Right ventricle myocardium inferior (tissue), 1 donor: ENCODE measurements at places on chromosomes 3 and 15.

- no peak for DNase-seq
Measured at GRCh38 chr3:134474956-134475355, 10.8 kb downstream of the ANAPC13 start.

- DNase-seq = no peak
Measured at GRCh38 chr15:85785887-85786780, 8.6 kb downstream of the KLHL25 start.

DNA sequence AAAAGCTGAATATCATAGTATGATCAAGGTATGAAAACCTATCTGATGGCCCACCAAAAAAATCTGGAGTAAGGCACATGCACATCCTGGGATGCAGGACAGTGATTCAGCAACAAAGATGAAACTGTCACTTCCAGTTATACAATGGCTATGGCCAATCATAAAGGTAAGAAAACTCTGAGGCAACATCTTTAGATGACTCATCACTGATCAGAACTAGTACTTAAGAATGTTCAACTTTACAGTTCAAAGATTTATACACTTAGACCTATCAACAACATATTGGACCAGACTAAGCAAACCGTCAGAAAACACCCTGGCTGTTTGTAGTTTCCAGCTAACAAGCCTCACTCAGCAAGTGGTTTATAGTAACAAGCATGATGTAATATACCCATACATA is 21.3 kb upstream of the PLCH1 start:
- DNase-seq = no peak

DNA sequence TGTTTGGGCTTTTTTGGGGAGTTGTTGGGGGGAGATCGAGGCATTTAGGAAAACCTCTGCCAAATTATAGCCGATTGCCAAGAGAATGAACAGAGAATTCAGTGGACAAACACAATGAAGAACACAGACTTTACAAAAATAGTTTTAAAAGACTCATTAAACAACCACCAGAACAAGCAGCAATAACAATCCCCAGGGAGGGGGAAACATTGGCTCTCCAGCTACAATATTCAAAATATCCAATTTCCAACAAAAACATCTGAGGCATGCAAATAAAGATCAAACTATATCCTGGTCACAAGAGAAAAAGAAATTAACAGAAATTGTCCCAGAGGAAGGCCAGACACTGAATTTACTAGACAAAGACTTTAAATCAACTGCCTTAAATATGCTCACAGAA is 24.5 kb upstream of the ANKRD28 start:
- no peak for DNase-seq

- DNase-seq = no peak
Measured at GRCh38 chr3:97793420-97794019, 28.3 kb upstream of the CRYBG3 start.

DNA sequence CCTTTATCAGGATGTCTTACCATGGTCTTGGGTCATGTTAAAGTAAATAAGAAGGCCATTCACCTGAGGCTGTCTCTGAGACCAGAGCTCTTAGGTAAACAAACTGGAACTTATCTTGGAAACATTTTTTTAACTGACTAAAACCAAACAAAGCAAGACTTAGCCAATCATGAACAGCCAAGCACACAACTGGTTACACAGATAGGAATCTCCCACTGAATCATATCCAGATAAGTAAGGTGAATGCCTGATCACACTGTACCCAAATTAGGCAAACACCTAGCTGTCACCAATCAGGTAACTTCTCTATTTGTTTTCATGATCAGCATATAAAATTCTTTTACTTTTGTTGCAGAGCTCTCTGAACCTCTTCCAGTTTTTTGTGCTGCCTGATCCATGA is 205.4 kb downstream of the CNTN3 start:
- no peak for DNase-seq

DNA sequence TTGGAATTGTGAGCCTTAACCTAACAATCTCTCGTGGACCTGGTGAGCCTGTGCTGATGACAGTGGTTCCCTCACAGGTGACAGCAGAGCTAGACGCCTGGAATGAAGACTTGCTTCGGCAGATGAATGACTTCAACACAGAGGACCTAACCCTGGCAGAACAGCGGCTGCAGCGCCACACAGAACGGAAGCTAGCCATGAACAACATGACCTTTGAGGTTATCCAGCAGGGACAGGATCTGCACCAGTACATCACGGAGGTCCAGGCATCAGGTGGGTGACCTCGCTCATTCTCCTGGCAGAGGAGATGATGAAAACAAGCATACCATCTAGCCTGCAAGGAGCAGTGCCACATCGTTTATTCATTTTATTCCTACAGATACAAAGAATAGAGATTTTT is 316.9 kb upstream of the UMPS start:
- no peak for DNase-seq

GRCh38 chr3:153348457-153349107 is 186.6 kb downstream of the RAP2B start:
- DNase-seq = no peak

DNA sequence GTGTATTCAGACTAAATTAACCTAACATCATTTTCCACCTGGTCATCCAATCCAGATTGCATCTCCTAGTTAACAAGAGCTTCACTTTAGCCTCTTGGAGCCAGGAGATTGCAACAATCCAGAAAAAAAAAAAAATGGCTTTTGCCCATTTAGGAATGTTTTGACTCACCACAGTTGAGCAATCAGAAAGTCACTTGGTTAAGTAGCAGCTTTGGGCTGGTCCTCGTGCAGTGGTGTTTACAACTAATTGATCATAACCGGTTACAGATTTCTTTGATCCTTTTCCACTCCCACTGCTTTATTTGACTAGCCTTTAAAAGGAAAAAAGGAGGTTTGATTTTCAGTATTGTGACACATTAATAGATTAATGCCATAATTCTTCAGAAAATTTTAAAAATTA is 688.8 kb upstream of the CCDC54 start:
- no peak for DNase-seq

GRCh38 chr3:113211330-113212149 is at the start of gene BOC:
TSS of gene BOC (plus strand) at chr3:113211557. CDS start at chr3:113249803, 38,246 bp downstream.
- DNase-seq = peak; percentile 69

GRCh38 chr3:38542401-38543298 is 46.5 kb downstream of the EXOG start:
- DNase-seq = no peak

- no peak for DNase-seq
Measured at GRCh38 chr15:50116477-50116876, 2.6 kb downstream of the ATP8B4 start.

DNA sequence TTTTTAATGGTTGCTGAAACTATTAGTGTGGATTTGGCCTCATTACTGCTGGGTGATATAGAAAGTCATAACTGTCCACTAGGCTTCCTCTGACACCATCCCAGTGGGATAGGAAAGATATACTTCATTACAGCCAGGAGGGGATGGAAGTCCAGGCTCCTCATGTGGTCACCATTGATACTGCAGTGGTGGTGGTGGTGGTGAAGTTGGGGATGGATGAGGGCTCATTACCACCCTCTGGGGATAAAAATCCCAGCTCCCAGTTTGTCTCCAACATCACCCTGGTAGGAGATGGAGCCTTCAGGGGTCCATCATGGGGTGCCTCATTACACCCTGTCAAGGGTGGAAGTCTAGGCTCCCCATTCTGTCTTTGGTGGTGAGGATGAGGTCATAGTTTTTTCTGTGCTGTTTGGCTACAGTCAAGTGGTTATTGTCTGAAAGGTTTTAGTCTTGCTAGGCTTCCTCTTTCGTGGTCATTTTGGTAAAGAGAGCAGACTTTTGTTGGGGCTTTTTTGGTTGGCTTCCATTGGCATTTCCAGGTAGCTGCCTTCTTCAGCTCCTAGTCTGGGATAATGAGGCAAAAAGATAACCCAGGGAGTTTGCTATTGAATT is 30.1 kb upstream of the FILIP1L start:
- DNase-seq = no peak

DNA sequence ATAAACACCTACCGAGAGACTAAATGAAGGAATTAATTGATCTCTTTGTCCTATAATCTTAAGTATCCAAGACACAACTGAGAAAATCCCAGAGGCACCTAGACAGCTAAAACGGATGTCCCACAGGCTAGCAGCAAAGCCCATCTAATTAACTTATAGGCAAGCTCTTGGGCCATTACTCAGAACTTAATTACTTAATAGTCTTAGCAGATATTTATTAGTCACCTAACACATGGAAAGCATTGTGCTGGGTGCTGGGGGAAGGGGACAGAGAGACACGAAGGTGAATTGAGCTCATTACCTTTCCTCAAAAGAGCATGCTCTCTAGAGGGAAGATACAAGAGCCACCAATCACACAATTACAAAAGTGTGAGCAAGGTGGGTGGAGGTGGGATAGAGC is 189.8 kb upstream of the PROK2 start:
- no peak for DNase-seq

- no peak for DNase-seq
Measured at GRCh38 chr15:85312929-85313331, 67.5 kb upstream of the AKAP13 start.

DNA sequence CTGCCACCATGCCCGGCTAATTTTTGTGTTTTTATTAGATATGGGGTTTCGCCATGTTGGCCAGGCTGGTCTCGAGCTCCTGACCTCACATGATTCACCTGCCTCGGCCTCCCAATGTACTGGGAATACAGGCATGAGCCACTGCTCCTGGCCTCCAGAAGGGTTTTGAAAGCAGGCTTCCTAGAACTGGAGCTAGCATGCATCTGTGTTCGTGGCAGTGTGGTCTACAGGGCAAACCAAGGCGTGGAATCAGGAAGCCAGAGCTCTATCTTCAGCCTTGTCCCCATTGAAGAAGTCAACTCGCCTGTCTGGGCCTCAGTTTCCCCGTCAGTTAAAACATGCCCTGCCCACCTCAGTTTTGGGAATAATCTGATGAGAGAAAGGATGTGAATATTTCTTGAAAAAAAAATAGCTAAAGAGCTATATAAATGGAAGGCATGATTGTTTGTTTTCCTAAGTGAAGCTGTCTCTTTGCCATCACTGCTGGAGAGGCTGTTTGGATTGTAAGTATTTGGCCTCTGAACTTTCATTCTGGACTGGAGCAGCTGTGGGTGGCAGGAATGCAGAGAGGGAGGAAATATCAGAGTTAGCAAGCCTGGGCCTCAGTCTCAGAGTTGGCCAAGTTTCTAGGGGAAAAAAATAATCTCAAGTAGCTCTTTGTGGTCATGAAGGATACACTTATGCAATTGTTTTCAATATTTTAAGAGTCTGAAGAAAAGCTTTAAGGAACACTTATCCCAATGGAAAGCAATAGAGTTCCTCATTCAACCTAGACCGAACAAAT is 36.5 kb upstream of the UACA start:
- peak; percentile 27 for DNase-seq

- no peak for DNase-seq
Measured at GRCh38 chr3:107999215-107999775, 91.5 kb downstream of the CD47 start.

DNA sequence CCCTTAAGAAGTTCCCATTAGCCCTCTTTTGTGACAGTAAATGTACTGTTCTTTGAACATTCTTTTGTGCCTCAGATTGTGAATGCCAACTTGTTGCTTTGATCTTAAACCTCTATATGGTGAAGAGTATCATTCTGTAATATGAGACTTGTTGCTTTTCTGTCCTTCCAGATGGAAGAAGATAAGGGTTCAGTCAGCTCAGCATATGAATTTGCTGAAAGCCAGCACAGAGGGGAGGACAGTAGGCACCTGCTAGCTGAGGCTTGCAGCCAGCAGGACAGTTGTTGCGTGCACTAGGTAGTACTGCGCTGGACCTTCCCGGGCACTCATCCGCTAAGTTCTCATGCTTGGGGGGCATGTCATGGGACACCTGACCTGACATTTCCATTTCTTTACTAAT is 74.7 kb downstream of the DCUN1D1 start:
- no peak for DNase-seq

DNA sequence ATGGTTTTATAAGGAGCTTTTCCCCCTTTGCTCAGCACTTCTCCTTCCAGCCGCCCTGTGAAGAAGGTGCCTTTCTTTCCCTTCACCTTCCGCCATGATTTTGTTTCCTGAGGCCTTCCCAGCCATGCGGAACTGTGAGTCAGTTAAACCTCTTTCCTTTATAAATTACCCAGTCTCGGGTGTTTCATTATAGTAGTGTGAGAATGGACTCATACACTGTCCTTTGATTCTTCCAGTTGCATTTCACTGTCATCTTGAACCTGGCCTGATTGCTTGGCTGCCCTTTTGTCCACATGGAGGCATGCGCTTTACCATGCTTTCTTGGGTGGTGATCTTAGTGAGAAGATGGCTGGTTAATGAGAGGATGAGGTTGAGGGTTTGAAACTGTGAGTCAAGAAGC is 23.2 kb downstream of the USP13 start:
- no peak for DNase-seq

- no peak for DNase-seq
Measured at GRCh38 chr3:71497971-71498444, 85.5 kb downstream of the FOXP1 start.

DNA sequence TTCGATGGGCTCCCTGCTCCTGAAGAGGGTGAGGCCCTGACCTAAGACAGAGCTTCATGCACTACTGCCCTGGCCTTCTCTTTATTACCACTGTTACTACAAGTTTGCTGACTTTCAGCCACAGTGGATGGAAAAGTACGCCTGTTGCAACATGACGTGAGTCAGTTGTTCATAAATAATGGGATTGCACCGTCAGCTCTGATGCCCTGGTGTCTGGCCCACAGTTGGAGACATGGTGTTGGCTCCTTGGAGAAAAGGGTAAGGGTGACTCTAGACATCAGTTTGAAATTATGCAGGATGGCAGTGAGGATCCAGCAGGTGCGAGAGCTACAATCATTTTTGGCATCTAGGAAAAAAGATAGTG is 5.5 kb downstream of the PAQR5 start:
- no peak for DNase-seq
